ENCODE measurements at places on chromosomes 6 and 20. TPM values are rescaled to one million over a fixed set of nuclear protein-coding genes. Genes with fewer than 3 reads are reported as not detected.

DNA sequence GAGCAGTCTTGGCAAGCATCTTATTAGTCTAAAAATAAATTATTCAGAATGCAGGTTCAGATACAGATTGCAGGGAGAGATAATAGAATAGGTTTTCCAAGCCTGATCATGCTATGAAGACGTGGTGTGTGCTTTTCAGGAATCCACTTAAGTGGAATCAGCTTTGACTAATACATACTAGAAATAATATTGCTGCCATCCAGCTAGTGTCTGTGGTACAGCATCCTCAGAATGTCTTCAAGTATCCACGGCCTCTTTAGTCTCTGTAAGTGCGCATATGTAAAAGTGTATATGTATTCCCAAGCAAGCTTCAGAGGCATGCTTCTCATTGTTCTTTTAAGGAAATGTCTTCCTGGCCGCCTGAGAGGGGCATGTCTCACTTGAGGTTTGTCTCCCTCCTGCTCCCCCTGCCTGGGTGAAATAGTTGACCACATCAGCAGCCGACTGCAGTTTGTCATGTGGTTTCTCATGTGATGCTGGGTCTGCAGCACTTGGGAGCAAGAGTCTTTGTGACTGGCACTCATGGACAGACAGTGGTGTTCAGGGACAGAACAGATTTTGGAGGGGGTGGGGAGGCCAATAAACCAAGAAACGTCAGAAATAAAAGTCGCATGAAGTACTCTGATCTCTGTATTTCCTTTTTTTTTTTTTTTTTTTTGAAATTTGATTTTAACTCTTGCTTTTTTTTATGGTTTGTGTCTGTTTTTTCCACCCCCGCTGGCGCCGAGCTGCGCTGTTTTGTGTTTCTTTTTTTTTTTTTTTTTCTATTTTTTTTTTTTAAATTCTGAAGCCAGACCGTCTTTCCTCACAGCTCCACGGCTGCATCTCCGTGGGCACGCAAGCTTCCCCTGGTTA is 150.8 kb downstream of the PRL start:
- peak; percentile 9 for DNase-seq

DNA sequence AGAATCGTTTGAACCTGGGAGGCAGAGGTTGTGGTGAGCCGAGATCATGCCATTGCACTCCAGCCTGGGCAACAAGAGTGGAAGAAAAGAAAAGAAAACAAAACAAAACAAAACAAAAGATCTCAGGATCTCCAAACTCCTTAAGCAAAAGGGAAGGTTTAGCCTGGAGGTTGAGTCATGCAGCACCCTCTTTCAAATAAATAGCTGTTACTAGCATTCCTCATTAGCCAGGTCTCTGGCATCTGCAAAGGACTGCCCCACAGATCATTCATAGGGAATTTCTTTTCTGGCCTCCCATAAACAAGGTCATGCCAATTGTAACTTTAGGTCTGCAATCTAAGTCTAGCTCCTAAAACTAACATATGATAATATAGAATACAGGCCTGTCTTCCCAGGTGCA is 37.2 kb downstream of the EDN1 start:
- DNase-seq: no peak

GRCh38 chr20:23231561-23232218 is 118.9 kb upstream of the NXT1 start:
- no peak for DNase-seq

GRCh38 chr20:62860924-62861691 is 514 bp downstream of the TCFL5 start:
- peak; percentile 59 for DNase-seq

DNA sequence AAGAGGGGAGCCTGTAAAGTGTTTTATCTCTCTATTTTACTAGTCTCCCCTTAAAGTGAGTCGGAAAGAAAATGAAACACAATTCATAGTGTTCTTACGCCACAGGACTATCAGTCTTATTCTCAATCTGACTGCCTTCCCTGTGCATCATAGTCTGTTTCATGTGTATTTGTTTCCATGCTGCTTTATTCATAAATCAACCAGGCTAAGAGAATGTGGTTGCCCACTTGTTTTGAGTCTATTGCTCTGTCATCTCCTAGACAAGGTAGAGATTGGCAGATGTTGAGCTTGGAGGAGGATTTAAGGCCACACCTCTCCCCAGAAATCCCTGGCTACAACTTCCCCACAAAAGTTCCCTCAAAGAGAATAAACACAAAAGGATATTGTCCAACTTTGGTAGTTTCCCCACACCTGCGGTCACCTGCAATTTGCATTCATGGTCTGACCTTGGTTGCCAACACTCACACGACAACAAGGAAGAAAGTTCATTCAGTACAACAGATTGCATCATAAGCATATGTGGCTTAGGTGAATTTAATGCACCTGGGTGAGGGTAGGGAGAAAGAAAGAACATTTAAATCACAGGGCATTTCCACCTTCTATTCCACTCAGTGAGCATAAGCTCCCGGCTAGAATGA is 167.1 kb upstream of the FBXL4 start:
- DNase-seq: no peak

DNA sequence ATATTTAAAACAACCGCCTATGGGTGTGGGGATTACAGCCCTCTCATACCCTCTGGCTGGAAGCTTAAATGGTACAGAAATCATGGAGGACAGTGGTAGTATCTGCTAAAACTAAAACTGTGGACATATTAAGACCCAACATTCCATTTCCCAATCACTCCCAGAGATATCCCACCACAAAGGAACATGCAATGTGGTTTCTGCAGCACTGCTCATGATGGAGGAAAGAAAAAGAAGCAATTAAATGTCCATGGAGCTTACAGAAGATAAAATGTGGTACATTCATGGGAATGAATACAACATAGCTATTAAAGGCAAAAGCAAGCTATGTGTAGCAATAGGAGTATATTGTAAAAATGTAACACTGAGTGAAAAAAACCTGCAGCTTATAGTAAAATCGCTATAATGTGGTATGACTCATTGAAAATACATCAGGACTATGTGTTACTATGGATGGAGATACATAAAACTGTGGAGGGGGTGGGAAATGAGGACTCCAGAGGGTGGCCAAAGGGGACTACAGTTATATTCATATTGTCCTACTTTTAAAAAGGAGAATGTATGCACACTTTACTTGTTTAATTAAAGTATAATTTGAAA is 22.9 kb upstream of the NNAT start:
- DNase-seq: no peak

- DNase-seq: no peak
Measured at GRCh38 chr20:14360416-14360815, 23.0 kb upstream of the FLRT3 start.

- DNase-seq: no peak
Measured at GRCh38 chr6:150208611-150209352, 65.9 kb downstream of the PPP1R14C start.

Gene ZFP57
- total RNA-seq: not detected

Gene GCM1
- 0.07 TPM for total RNA-seq

Gene SAPCD1
- total RNA-seq: 13.2 TPM

Gene POU5F1
- not detected for total RNA-seq

Gene SPATS1
- not detected for total RNA-seq
